ENCODE measurements at places on chromosomes 5 and 9. TPM values are rescaled to one million over a fixed set of nuclear protein-coding genes. Genes with fewer than 3 reads are reported as not detected.

ADGRD2 gene
- not detected for total RNA-seq

FGFR4 gene
- total RNA-seq: 56.1 TPM

PCDHAC2 gene
- total RNA-seq: 0.58 TPM

BARHL1 gene
- total RNA-seq: not detected

CER1 gene
- total RNA-seq: not detected

RPP25L gene
- 36.4 TPM for total RNA-seq

GPRIN1 gene
- total RNA-seq: 1.7 TPM

GLIPR2 gene
- 33.3 TPM for total RNA-seq

C5 gene
- total RNA-seq: 1.2 TPM

ORM2 gene
- not detected for total RNA-seq

SPATA31A3 gene
- total RNA-seq: not detected

IL7R gene
- total RNA-seq: 3.0 TPM

CLIC3 gene
- 3.8 TPM for total RNA-seq

CCNJL gene
- 19.0 TPM for total RNA-seq

SLC6A7 gene
- total RNA-seq: 30.4 TPM

C9orf78 gene
- 41.3 TPM for total RNA-seq

GRM6 gene
- not detected for total RNA-seq

ELOVL7 gene
- total RNA-seq: 30.5 TPM

SLC46A2 gene
- total RNA-seq: not detected

SOWAHA gene
- total RNA-seq: 38.8 TPM

NADK2 gene
- total RNA-seq: 29.8 TPM

TRMO gene
- total RNA-seq: 14.0 TPM

EIF4EBP3 gene
- 27.2 TPM for total RNA-seq

FOXD4L4 gene
- total RNA-seq: 0.17 TPM

CD72 gene
- 2.2 TPM for total RNA-seq

TEX48 gene
- not detected for total RNA-seq

ADAMTS6 gene
- 1.3 TPM for total RNA-seq

CDH9 gene
- total RNA-seq: not detected

NINJ1 gene
- 30.8 TPM for total RNA-seq

OR1K1 gene
- total RNA-seq: not detected

GZMA gene
- 17.6 TPM for total RNA-seq

KCNV2 gene
- not detected for total RNA-seq

TXNDC8 gene
- not detected for total RNA-seq

SPATA24 gene
- 3.6 TPM for total RNA-seq

NRG2 gene
- total RNA-seq: 1.1 TPM

SPACA9 gene
- 1.2 TPM for total RNA-seq

NOXA1 gene
- total RNA-seq: 42.6 TPM

PCDHA4 gene
- 1.1 TPM for total RNA-seq

MEGF10 gene
- total RNA-seq: 0.92 TPM

SPINK5 gene
- 32.6 TPM for total RNA-seq

PRR16 gene
- total RNA-seq: 2.4 TPM

RLN1 gene
- total RNA-seq: 0.70 TPM

TICAM2 gene
- total RNA-seq: 2.2 TPM

GCNT4 gene
- 3.1 TPM for total RNA-seq

FUBP3 gene
- total RNA-seq: 43.8 TPM
